ENCODE measurements at places on chromosomes 12 and 14. TPM values are rescaled to one million over a fixed set of nuclear protein-coding genes. Genes with fewer than 3 reads are reported as not detected.

The FAM181A gene
- not detected for total RNA-seq

The SLC5A8 gene
- total RNA-seq = 0.29 TPM

- H3K4me3 ChIP-seq = peak overlapping the region; percentile 65
- no peaks in the 10 kb centered on the region for H3K36me3 ChIP-seq
- no peaks in the 10 kb centered on the region for H3K27me3 ChIP-seq
- H3K4me1 ChIP-seq = no peaks in the 10 kb centered on the region
- no peak for DNase-seq
- H3K27ac ChIP-seq = peak overlapping the region; percentile 86
These were observed 805 bp upstream of the CRACR2A start for GRCh38 chr12:3753544-3754284.

DNA sequence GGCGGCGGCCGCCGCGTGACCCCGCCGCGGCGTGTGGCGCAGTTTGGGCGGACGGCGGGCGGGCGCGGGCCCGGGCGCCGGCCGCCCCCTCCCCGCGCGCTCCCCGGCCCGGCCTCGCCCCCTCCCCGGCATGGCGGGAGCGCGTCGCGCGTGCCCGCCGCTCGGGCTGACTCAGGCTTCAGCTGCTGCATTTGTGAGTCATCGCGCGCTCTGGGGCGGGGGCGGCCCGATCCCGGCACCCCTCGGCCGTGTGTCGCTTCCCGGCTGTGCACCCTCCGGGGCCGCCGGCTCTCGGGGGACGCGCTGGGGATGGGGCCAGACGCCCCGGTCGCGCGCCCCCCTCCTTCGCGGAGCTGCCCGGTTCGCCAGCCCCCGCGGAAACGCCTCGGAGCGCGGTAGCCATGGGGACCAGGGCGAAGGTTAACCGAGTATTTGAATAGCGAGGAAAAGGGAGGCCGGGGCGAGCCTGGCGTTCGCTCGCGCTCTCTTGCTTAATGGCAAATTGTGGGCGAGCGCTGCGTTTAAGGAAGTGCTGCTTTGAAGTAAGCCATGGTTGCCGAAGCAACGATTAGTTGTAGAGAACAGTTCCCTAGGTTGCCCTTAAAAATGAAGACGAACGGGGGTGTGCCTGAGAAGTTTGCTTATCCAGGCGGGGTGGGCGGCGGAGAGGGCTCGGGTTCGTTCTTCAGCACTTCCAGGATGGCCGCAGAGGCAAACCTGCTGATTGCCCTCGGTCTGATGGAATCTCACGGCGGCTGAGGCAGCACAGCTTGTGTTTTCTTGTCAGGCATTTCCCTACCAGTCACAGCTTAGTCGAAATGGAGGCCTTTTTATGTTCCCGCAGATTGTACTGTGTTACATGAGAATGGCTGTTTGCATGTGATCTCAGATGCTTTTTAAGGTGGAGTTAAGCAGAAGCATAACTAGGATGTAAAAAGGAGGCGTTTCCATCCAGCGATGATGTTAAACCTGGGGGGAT, 896 bp downstream of the EIF5 start:
- H3K36me3 ChIP-seq = peaks cover 21% of the 10 kb centered on the region
- no peaks in the 10 kb centered on the region for H3K27me3 ChIP-seq
- H3K4me1 ChIP-seq = no peaks in the 10 kb centered on the region
- DNase-seq = peak; percentile 59
- peak overlapping the region; percentile 100 for H3K27ac ChIP-seq

- H3K27me3 ChIP-seq = no peaks in the 10 kb centered on the region
- no peak overlapping the region for H3K27ac ChIP-seq
- no peak for DNase-seq
- H3K4me1 ChIP-seq = no peaks in the 10 kb centered on the region
- no peak overlapping the region for H3K4me3 ChIP-seq
These were observed 10.9 kb upstream of the GSC start for GRCh38 chr14:94780536-94781399.
